Activated CD4-positive, alpha-beta T cell treated with anti-CD3 and anti-CD28 coated beads for 36 hours (primary cell): ENCODE measurements at places on chromosomes 13 and 19. TPM values are rescaled to one million over a fixed set of nuclear protein-coding genes. Genes with fewer than 3 reads are reported as not detected.

SHISA7 gene
- total RNA-seq: not detected

KLK7 gene
- total RNA-seq: not detected

ZNF578 gene
- total RNA-seq: 1.1 TPM

ACP7 gene
- total RNA-seq: not detected

FBN3 gene
- total RNA-seq: not detected

PTGER1 gene
- total RNA-seq: 0.16 TPM

TLE6 gene
- 2.6 TPM for total RNA-seq

IGFL2 gene
- not detected for total RNA-seq

F10 gene
- not detected for total RNA-seq

KIRREL2 gene
- 0.98 TPM for total RNA-seq

LILRB1 gene
- total RNA-seq: not detected

OR10H1 gene
- total RNA-seq: not detected

RAB3D gene
- total RNA-seq: 8.9 TPM

LCP1 gene
- total RNA-seq: 1,089 TPM

SHISA2 gene
- total RNA-seq: 0.07 TPM

IZUMO4 gene
- 16.6 TPM for total RNA-seq

ITGBL1 gene
- not detected for total RNA-seq

RCBTB2 gene
- total RNA-seq: 1.1 TPM

KLHL1 gene
- total RNA-seq: not detected

DLL3 gene
- 0.72 TPM for total RNA-seq

ADGRE3 gene
- total RNA-seq: 0.30 TPM

ZNF569 gene
- total RNA-seq: 7.4 TPM

GALP gene
- not detected for total RNA-seq

NEK5 gene
- 0.16 TPM for total RNA-seq

RNF17 gene
- 0.47 TPM for total RNA-seq

C1QTNF9 gene
- total RNA-seq: not detected

ZSCAN22 gene
- 3.8 TPM for total RNA-seq

UFM1 gene
- 44.8 TPM for total RNA-seq

RASIP1 gene
- total RNA-seq: 0.67 TPM

PABPC3 gene
- total RNA-seq: 0.64 TPM

ZNF441 gene
- 4.3 TPM for total RNA-seq

PLPPR2 gene
- total RNA-seq: 2.2 TPM

CALR3 gene
- total RNA-seq: not detected

ZNF587 gene
- total RNA-seq: 20.1 TPM

RPL18 gene
- total RNA-seq: 2,026 TPM

INAFM1 gene
- 13.2 TPM for total RNA-seq

DNAAF3 gene
- 0.72 TPM for total RNA-seq

ZNF566 gene
- 4.7 TPM for total RNA-seq

ZNF586 gene
- total RNA-seq: 20.3 TPM

WASF3 gene
- 0.44 TPM for total RNA-seq

NLRP9 gene
- total RNA-seq: not detected

LILRB2 gene
- not detected for total RNA-seq

NTF4 gene
- total RNA-seq: not detected

ZNF682 gene
- total RNA-seq: 6.0 TPM

LRRC8E gene
- not detected for total RNA-seq

INSL3 gene
- 9.7 TPM for total RNA-seq

HTR2A gene
- not detected for total RNA-seq

VSTM2B gene
- not detected for total RNA-seq

PTPRH gene
- not detected for total RNA-seq

TNFSF11 gene
- total RNA-seq: 2.6 TPM

LILRA1 gene
- total RNA-seq: not detected

LILRA5 gene
- not detected for total RNA-seq

ZNF575 gene
- total RNA-seq: 3.4 TPM

ELSPBP1 gene
- not detected for total RNA-seq

ZSCAN4 gene
- total RNA-seq: not detected

MBD3L2 gene
- not detected for total RNA-seq

PSG3 gene
- total RNA-seq: not detected
